GM20000 (cell line): ENCODE measurements at places on chromosomes 1 and 21.

- no peak for DNase-seq
Measured at GRCh38 chr1:203519053-203519840, 25.3 kb downstream of the OPTC start.

- DNase-seq = no peak
Measured at GRCh38 chr1:81560629-81561028, 240.1 kb upstream of the ADGRL2 start.

DNA sequence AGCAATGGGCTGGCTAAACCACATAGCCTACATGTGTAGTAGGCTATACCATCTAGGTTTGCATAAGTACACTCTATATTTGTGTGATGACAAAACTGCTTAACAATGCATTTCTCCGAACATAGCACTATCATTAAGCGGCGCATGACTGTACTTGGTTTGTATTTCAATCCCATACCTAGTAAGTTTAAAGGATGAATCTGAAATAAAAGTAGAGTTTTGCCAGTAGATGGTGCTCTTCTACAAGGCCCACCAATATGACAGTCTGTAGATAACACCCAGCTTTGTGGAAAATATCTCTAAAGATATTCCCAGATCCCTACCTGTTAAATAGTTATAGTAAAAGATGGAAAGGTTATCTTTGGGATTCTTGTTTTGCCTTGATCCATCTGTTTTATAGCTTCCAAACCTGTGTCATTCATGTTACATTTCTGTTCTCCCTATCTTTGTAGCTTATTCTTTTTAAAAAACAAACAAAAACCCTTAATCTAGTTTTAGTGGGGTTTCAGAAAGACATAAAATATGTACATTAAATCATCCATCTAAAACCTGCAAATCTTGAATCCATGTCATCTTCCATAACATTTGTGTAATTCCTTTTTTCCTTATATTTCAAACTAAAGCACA, 33.9 kb upstream of the ASPM start:
- peak; percentile 10 for DNase-seq

DNA sequence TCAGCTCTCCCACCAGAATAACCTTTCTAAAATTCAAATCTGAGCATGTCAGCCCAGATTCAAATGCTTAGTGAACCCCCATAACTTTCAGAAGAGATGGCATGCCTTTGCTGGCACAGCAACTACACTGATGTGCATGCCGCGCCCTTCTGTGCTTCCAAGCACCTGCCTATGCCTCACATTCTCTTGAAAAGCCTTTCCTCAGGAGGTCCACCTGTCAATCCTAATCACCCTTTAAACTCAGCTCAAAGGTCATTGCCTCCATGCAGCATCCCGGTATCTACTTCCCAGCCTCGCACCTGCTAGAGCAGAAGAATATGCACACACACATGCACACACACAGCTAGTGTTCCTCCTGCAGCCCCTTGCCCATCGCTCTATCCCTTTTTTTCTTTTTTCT, 5.2 kb upstream of the S100A2 start:
- DNase-seq = no peak

GRCh38 chr1:183237046-183237445, 51.0 kb downstream of the LAMC2 start:
- no peak for DNase-seq
